ENCODE measurements at places on chromosomes 6 and 20. TPM values are rescaled to one million over a fixed set of nuclear protein-coding genes. Genes with fewer than 3 reads are reported as not detected.

- H3K4me1 ChIP-seq: peaks cover 87% of the 10 kb centered on the region
- H3K27me3 ChIP-seq: no peaks in the 10 kb centered on the region
- peaks cover 98% of the 10 kb centered on the region for H3K36me3 ChIP-seq
- H3K4me3 ChIP-seq: no peak overlapping the region
These were observed 60.8 kb downstream of the RIPOR2 start for GRCh38 chr6:24874776-24875533.

NRSN1 gene
- polyA plus RNA-seq: not detected

DNA sequence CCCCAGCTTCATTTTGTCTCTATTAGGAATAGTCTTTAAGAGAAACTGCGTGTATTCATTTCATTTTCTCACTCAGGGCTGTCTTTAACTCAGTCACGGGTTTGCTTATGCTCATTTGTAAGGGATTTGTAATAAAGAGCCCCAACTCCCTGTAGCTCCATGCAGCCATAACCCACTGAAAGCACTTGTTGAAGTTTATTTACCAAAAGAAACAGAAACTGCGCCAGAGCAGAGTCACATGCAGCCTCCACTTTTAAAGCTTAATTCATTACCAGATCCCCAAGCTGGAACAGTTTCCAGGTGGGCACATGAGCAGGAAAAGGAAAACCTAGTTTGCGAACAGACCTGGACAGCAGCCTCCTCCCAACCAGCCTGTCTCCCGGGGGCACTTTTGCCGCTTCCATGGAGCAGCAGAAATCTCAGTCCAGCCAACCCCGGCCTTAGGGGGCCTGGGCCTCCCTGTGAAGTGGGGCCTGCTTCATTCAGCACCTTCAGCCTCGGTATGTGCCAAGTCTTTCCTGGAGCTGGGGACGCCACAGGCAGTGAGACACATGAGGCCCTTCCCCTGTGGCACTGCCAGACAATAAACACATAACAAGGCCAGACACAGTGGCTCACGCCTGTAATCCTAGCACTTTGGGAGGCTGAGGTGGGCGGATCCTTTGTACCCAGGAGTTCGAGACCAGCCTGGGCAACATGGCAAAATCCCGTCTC is 4.5 kb downstream of the BCAS4 start:
- peaks cover 5% of the 10 kb centered on the region for H3K36me3 ChIP-seq
- no peaks in the 10 kb centered on the region for H3K27me3 ChIP-seq
- no peak overlapping the region for H3K4me3 ChIP-seq
- peaks cover 52% of the 10 kb centered on the region for H3K4me1 ChIP-seq

GATA5 gene
- not detected for polyA plus RNA-seq

IL22RA2 gene
- polyA plus RNA-seq: not detected

DNA sequence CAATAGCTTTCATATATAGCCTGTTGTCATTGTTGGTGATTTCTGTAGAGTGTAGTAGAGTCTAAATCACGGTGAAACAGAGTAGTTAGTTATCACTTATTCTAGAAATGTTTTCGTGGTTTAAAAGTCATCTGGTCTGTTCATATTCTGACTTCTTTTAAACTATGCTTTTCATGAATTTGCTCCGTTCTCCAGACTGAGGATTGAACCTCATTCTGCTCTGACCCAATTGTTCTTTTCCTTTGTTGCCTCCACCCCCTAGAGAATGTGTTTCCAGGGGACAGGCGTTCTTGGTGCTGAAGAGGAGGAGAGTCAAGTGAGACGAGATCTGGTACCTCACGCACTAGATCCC is 748 bp upstream of the ZNF292 start:
- H3K27ac ChIP-seq: peak overlapping the region; percentile 96
- no peak for DNase-seq
- peak overlapping the region; percentile 98 for H3K4me3 ChIP-seq
- peaks cover 9% of the 10 kb centered on the region for H3K36me3 ChIP-seq
- no peaks in the 10 kb centered on the region for H3K27me3 ChIP-seq

KCNQ5 gene
- polyA plus RNA-seq: 4.8 TPM

DNA sequence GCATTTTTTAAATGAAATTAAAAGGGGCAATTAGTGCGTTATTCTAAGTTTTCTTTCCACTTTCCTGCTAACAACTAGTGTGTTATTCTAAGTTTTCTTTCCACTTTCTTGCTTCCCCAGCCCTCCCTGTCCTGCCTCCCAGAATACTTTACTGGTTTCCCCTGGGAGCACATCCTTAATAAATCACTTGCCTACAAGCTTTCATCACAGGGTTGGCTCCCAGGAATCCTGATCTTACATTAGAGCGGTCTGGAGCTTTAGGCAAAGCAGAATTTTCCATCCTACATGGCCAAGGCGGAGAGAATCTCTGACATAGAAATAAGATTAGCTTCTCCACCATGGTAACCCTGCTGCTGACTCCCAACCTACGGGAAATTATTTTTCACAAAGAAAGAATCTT is 150.4 kb downstream of the BFSP1 start:
- H3K27me3 ChIP-seq: peaks cover 4% of the 10 kb centered on the region
- H3K4me1 ChIP-seq: no peaks in the 10 kb centered on the region
- H3K27ac ChIP-seq: no peak overlapping the region
- H3K36me3 ChIP-seq: no peaks in the 10 kb centered on the region
- H3K4me3 ChIP-seq: no peak overlapping the region

- peaks cover 8% of the 10 kb centered on the region for H3K4me1 ChIP-seq
- peak; percentile 82 for DNase-seq
- no peaks in the 10 kb centered on the region for H3K36me3 ChIP-seq
- H3K27ac ChIP-seq: no peak overlapping the region
These were observed 26.6 kb downstream of the CNBD2 start for GRCh38 chr20:35994994-35995453.

DNA sequence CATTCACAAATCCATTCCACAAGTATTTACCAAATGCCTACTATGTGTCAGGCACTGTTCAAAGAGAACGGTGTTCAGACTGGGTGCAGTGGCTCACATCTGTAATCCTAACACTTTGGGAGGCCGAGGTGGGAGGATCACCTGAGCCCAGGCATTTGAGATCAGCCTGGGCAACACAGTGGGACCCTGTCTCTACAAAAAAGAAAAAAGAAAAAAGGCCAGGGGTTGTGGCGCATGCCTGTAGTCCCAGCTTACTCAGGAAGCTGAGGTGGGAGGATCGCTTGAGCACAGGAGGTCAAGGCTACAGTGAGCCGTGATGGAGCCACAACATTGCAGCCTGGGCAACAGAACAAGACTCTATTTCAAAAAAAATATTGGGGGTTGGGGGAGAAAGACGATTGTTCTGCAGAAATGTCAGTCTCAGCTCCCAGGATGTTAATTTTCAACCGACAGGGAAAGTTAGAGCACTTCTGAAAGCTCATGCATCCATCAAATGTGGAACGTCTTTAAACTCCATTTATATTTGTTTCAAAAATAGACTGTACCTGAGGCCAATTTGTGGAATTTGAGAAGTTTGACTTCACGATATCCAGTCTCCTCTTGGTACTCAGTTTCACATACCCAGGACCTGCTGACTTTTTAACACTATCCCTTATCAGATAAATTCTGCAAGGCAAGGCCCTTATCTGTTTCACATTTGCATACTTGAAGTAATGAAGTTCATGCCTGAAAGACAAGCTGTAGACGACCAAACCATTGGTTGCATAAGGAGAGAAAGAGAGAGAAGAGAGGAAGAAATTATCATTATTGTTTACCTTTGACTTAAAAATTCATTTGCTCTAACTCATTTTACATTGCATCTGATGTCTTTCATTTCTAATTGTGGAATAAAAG is 14.8 kb upstream of the BTN3A2 start:
- no peak overlapping the region for H3K4me3 ChIP-seq
- no peaks in the 10 kb centered on the region for H3K27me3 ChIP-seq
- no peaks in the 10 kb centered on the region for H3K4me1 ChIP-seq
- no peaks in the 10 kb centered on the region for H3K36me3 ChIP-seq
- no peak overlapping the region for H3K27ac ChIP-seq
- no peak for DNase-seq

CSNK2B gene
- polyA plus RNA-seq: 214 TPM

Measured in naive thymus-derived CD8-positive, alpha-beta T cell (primary cell).